ENCODE measurements at places on chromosomes 13 and 19. TPM values are rescaled to one million over a fixed set of nuclear protein-coding genes. Genes with fewer than 3 reads are reported as not detected.

GRCh38 chr13:78364711-78365110, 238.6 kb downstream of the POU4F1 start:
- H3K27me3 ChIP-seq = no peaks in the 10 kb centered on the region
- no peak for DNase-seq
- no peak overlapping the region for H3K27ac ChIP-seq
- H3K36me3 ChIP-seq = no peaks in the 10 kb centered on the region

DNA sequence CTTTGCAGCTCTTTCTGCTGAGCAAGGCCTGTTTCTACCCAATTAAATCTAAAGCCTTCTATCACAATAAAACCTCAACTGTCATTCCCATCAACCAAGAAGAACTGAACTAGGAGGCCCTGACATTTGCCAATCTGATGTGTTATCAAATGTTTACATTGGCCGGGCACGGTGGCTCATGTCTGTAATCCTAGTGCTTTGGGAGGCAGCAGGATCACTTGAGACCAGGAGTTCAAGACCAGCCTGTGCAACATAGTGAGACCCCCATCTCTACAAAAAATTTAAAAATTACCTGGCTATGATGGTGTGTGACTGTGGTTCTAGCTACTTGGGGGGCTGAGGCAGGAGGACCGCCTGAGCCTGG, 2.8 kb upstream of the FBXO17 start:
- H3K4me3 ChIP-seq = no peak overlapping the region
- peaks cover 6% of the 10 kb centered on the region for H3K4me1 ChIP-seq
- no peak for DNase-seq
- H3K27me3 ChIP-seq = no peaks in the 10 kb centered on the region

SMIM44 gene
- not detected for total RNA-seq

GJA3 gene
- 0.26 TPM for total RNA-seq

GRCh38 chr19:20412846-20413245, 152.7 kb downstream of the ZNF737 start:
- H3K36me3 ChIP-seq = no peaks in the 10 kb centered on the region
- H3K27me3 ChIP-seq = no peaks in the 10 kb centered on the region
- no peaks in the 10 kb centered on the region for H3K4me1 ChIP-seq
- DNase-seq = no peak
- no peak overlapping the region for H3K4me3 ChIP-seq
- no peak overlapping the region for H3K27ac ChIP-seq

SIGLEC5 gene
- not detected for total RNA-seq

ZNF723 gene
- not detected for total RNA-seq

DNA sequence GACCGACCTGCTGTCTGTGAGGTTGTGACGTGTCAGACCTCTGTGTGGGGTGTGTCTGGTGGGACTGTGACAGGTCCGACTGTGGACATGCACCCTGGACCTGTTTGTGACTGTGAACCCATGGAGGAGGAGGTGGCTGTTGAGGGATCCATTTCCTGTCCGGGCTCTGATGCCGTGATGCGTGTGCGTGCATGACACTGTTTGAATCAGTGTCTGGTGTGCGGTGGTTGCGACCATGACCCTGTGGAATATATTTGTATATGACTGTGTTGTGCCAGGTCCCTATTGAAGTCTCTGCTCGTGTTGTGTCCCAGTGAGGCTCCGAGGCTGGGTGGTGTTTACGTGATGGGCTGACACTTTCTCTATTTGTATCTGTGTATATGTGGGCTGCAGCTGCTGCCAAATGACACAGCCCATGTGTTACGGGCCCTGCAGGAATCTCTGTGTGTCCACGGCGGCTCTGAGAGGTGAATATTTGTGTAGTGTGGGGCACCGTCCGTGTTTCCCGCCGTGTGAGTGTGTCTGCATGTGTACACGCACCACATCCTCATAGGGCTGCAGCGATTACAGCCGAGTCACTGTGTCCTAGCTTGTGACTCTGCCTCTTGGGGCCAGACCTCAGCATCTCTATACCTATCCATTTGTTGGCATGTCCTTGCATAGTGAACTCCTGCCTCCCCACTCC, 18.3 kb downstream of the CCDC97 start:
- peaks cover 16% of the 10 kb centered on the region for H3K36me3 ChIP-seq
- no peaks in the 10 kb centered on the region for H3K27me3 ChIP-seq
- H3K4me3 ChIP-seq = no peak overlapping the region
- peaks cover 41% of the 10 kb centered on the region for H3K4me1 ChIP-seq

Data from fibroblast of lung (primary cell).